ENCODE measurements at places on chromosomes 2 and 18.
A peak's percentile ranks its signal among the peaks of the same experiment; 100 is the strongest.

DNA sequence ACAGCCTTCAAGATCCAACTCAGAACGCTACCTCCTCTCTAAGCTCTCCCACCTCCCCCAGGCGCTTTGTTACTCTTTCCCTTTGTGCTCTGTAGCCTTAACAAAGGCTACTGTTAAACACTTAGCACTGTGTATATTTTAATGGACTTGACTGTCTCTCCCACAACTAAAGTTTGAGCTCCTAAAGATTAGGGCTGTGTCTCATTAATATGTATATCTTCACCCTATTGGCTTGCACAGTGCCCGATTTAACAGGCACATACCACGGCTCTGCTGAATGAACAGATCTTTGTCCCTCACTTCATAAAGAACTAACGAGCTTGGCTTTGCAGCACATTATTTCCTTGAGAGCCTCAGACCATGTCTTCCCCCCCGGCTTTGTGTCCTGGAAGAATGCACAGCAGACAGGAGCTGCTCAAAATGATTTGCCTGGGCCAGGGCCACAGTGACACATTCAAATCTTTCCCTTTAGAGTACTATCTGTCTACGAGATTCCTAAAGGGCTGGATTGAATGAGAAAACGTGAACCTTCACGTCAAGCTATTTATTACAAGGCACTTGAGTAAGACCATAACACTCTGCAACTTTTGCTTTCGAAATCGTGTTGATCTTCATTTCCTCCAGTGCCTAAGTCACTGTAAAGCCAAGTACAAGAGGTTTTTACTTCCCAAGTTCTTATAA lies 22.1 kb downstream of the ABHD3 start:
- no peak for DNase-seq

GRCh38 chr2:150062416-150062815 lies 425.1 kb downstream of the RND3 start:
- no peak for DNase-seq

GRCh38 chr2:173968551-173968950 lies 3.4 kb upstream of the SP3 start:
- DNase-seq: no peak

DNA sequence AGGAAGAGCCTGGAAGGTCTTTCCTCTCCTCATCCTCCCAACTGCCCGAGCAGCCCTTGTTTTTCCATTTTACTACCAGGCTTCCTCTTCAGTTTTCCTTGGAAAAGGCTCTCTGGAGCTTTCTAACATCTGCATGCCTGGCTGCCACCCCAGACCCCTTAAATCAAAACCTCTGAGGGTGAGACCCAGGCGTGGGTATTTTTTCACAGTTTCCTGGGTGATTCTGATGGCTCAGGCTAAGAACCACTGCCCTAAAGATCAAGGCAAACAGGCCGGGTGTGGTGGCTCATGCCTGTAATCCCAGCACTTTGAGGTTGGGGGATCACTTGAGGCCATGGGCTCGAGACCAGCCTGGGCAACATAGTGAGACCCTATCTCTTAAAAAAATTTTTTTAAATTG lies 35.4 kb downstream of the EMILIN2 start:
- DNase-seq: no peak

GRCh38 chr2:11080253-11081115 lies 74.8 kb upstream of the SLC66A3 start:
- no peak for DNase-seq

DNA sequence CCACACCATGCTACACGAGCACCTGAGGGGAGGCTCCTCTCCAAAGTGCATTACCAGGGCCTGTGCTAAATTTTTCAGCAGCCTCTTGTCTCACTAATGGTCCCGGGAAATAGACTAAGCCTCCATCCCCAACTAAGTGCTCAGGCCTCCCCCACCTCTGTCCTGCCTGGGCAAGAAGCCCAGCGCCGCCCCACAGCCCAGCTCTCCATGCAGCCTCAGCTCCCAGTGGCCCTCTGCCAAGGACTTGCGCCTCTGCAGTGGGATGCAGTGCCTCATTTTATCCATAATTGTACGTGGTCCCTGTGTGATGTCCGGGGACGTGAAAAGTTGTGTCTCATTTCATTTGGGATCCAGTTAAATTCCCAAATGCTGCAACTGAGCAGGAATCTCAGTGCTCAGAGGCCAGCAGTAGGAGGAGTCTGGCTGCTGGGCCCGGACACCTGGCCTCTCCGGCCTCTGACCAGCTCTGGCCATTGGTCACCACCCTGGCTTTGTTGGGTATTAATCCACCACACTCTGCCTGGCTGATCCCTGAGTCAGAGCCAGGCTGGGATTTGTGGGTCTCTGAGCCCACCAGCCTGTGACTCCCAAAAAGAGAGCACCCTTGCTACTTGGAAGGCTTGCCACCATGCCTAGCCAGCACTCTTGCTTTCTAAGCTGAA lies 11.4 kb upstream of the STEAP3 start:
- DNase-seq: no peak

- DNase-seq: peak; percentile 73
Measured at GRCh38 chr2:26346454-26347053, at the start of gene ADGRF3. TSS of gene ADGRF3 (minus strand) at chr2:26346789. CDS start at chr2:26346234, 555 bp downstream.

- DNase-seq: peak; percentile 38
Measured at GRCh38 chr2:112582314-112582746, 2.1 kb upstream of the CHCHD5 start.

DNA sequence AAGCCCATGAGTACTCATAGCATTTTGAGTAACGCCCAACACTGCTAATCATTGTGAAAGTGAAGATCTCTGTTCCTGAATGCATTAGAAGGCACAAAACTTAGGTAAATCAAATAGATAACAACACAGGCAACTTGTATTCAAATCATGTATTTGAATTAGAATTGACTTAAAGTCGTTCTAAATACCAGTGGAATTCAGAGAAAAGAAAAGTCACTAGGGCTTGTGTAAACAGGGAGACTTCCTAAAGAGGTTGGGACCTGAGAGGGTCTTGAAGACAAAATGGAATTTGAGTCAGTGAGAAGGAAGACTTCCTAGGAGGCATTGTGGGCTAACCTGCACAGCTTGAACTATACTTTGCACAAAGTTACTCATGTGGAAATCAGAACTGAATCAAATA lies 127.2 kb downstream of the CTNNA2 start:
- DNase-seq: no peak

DNA sequence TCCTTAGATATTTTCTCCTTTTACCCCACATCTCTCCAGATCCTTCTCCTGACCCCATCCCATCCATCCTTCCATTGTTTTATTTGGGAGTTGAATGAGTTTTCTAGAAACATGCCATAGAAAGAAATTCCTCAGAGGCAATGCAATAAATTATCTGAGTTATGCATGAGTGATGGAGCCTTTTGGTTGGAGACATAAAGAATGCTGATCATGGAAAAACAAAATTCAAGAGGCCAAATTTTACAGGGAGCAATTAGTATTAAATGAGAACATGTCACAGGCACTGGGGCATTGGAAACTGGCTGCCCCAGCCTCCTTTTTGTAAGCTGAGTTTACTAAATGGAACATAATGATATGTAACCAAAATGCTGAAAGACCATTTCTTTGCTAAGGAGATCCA lies 74.2 kb upstream of the LCLAT1 start:
- DNase-seq: no peak

GRCh38 chr2:175490360-175490791 lies 308.9 kb upstream of the ATP5MC3 start:
- DNase-seq: no peak

- DNase-seq: no peak
Measured at GRCh38 chr2:11532416-11533055, 1.3 kb upstream of the GREB1 start.

GRCh38 chr2:6337472-6337820 lies 528.3 kb downstream of the CMPK2 start:
- no peak for DNase-seq

GRCh38 chr2:169664978-169665930 lies 29.0 kb downstream of the CFAP210 start:
- DNase-seq: no peak

DNA sequence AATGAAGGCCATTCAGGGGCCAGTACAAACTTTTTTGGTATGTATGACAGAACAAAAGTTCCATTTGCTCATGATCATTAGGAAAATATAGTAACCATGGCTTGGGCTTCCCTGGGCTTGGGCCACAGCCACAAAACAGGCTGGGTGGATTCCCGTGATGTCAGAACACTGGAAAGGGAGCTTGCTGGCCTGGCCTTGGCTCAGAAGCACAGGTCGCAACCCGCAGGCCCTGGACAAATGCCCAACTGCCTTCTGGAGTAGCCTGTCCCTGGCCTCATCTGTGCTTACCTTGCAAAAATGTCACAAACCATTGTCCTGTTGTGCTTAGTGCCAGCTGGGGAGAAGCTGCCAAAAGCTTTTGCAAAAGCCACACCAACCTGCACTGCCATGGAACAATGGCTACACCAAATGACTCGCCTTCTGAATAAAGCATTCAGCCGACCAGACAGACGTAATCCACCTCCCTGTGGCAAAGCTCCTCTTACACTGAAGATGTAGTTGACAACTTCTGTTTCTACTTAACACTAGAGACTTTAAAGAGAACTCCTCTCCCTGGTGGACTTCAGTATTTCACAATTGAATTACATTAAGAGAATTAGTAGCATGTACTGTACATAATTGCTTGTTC lies 125.5 kb downstream of the ANKRD44 start:
- DNase-seq: no peak

GRCh38 chr2:236705295-236706105 lies 135.9 kb downstream of the ACKR3 start:
- DNase-seq: no peak

DNA sequence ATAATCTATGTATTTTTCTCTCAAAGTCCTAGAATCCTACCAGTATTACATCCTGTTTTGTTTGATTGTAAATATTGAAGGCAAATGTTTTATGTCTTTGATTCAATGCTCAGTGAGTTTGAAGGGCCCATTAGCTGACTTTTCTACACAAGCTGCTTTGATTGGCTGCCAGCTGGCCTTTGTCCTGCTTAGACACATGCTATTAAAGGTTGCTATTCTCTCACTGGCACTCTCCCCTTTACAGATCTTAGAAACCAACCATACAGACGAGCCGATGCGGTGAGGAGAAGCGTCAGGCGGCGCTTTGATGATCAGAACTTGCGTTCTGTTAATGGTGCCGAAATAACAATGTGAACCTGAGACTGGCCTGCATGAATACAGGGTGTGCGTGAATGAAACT lies 69.7 kb downstream of the PRPF40A start:
- DNase-seq: peak; percentile 79

DNA sequence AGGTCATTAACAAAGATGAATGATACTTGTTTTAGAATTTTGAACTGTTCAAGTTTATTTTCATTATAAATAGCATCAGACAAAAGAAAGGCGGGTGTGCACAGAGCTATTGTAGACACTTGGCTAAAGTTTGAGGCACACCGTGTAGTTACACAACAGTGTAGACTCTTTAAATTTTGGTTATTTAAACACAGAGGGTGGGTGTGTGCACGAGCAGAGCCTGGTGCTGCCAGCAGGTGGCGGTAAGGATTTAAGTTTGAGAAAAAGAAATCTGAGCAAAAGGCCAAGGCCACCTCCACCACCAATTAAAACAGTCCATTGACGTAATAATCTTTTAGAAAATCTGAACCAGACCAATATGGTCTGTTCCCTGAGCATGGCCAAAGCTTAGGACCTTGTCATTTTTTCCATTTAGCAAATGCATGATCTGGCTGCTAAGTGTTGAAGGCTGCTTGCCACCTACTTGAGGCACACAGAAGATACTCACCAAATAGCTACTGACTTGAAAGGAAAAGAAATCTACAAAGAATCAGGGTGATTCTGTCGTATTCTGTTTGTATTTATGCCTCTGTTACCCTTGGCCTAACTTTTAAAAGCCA lies 14.3 kb downstream of the COPS7B start:
- DNase-seq: peak; percentile 2

DNA sequence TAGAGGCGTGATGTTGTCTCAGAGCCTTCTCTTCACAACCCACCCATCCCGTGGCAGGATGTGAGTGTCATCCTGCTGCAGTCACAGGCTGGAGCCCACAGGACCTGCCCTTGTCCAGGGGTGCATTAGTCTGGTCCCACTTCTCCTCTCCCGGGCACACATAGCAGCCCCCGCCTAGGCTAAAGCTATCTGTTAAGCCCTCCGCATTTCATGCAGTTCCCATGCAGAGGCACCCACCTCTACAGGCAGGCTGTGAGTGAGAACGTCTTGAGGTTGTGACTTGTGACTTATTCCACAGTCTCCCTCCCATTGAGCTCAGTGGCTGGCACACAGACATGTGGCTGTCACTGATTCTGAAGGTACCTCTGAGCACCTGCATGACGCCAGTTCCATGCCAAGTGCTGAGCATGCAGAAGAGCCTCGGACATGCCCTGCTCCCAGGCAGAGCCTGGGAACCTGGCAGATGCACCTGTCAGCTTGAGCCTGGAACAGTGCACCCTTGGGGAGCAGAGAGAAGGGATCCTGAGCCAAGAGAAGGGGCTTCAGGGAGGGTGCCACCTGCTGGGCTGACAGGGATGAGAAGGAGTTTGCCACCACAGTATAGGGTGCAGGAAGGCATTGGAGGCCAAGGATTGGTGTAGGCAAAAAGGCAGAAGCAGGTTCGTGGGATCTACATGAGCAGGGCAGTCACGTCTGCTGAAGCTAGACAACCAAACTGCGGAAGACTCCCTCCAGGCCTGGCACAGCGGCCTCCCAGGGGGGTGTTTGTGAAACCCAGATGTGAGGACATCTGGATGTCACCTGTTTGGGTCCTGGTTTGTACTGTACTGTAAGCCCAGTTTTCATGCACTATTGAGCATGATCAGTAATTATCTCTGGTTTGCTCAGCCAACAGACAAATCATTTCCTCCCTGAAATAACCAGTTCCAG lies 213.6 kb downstream of the GLI2 start:
- peak; percentile 55 for DNase-seq

GRCh38 chr2:178328037-178328436 lies 122.9 kb downstream of the PRKRA start:
- DNase-seq: no peak

GRCh38 chr2:208040199-208041171 lies 15.2 kb upstream of the PLEKHM3 start:
- DNase-seq: no peak

DNA sequence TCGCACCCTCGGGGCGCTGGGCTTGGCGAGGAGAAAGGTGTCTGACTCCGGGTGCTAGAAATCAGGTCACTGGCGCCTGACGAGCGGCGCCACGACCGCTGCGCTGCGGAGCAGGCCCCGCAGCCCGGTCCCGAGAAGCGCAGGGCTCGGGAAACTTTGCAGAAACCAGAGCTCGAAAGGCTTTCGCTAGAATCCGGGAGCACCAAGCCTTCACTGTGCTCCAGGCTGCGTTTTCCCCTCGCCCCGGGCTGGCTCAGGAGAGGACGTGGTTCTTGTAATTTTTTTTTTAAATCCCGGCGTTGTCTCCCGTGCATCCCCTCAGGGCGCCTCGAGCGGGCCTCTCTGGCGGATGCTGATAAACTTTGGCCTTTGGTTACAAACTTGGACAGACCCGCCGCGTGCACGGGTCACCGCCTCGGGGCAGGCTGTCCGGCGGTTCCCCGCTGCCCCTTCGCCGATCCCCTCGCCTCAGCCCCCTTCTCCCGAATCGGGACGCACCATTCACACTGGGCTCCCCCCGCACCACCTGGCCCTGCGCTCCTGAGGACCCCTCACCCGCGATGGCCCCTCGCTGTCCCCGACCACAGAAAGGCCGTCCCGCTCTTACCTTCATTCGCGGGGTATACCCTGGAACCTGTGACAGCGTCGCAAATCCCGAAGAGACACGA lies 419 bp downstream of the EPHA4 start:
- DNase-seq: peak; percentile 36

- DNase-seq: no peak
Measured at GRCh38 chr2:213166109-213166508, 14.7 kb upstream of the IKZF2 start.

GRCh38 chr2:28055325-28055970 lies 164.9 kb downstream of the BABAM2 start:
- no peak for DNase-seq

- DNase-seq: no peak
Measured at GRCh38 chr2:7593360-7593759, 676.1 kb downstream of the RNF144A start.

- peak; percentile 45 for DNase-seq
Measured at GRCh38 chr2:68741805-68742306, 7.2 kb downstream of the ARHGAP25 start.
